ENCODE measurements at places on chromosomes 12 and 14.
A peak's percentile ranks its signal among the peaks of the same experiment; 100 is the strongest.

GRCh38 chr12:107525063-107525718 lies 160.4 kb upstream of the PWP1 start:
- no peak for DNase-seq

GRCh38 chr12:75479963-75480461 lies 543 bp upstream of the GLIPR1 start:
- no peak for DNase-seq

GRCh38 chr12:14928931-14929330 lies 9.4 kb downstream of the ERP27 start:
- no peak for DNase-seq

GRCh38 chr14:92215579-92215978 lies 93.8 kb downstream of the CPSF2 start:
- DNase-seq, result no peak

GRCh38 chr12:116160231-116160630 lies 117.3 kb downstream of the MED13L start:
- no peak for DNase-seq

DNA sequence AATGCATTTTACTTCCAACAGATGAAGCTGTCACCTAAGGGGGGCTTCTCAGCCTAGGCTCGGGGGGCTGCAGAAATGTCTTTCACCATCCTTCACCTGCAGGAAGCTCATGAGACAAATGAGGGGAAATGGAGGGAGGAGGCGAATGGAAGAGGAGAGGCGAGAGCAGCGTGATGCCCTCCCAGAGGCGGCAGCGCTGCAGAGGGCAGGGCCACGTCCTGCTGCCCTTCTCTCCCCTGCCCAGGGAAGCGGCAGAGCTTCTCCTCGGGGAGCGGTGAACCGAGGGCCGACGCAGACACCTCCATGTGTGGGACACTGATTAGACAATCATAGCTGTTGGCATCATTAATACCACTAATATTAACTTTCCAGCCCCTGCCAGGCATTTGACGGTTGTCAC lies 78.3 kb downstream of the SERPINA3 start:
- no peak for DNase-seq

DNA sequence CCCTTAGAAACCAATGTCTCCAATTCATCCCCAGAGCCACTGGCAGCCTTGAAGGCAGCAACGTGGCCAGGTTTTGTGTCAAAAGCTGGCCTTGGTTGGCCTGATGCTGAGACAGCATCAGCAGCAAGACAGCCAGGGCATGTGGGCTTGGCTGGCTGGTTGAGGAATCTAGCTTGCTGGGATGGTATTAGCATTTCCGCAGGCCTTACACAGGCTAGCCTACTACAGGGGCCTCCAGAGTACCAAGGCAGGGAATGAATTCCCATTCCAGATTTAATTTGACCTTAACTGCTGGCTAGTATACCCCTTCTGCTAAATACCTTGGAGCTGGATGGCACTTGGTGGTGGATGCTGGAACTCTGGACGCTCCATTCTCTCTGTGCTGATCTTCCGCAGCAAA lies 15.8 kb downstream of the NGDN start:
- no peak for DNase-seq

DNA sequence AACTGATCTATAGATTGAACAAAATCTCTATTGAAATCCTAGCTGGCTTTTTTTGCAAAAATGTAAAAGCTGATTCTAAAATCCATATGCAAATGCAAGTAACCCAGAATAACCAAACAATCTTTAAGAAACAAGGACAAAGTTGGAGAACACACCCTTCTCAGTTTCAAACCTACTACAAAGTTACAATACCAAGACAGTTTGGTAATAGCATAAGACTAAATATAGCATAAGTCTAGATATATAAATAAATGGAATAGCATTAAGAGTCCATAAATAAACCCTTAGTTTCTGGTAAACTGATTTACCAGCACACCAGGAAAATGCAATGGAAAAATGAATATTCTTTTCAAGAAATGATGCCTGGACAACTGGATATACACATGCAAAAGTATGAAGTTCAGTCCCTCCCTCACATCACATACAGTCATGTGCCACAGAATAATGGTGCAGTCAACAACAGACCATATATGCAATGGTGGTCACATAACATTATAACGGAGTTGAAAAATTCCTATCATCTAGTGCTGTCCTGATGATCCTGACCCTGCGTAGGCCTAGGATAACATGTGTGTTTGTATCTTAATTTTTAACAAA lies 94.5 kb upstream of the GRIN2B start:
- DNase-seq, result no peak

DNA sequence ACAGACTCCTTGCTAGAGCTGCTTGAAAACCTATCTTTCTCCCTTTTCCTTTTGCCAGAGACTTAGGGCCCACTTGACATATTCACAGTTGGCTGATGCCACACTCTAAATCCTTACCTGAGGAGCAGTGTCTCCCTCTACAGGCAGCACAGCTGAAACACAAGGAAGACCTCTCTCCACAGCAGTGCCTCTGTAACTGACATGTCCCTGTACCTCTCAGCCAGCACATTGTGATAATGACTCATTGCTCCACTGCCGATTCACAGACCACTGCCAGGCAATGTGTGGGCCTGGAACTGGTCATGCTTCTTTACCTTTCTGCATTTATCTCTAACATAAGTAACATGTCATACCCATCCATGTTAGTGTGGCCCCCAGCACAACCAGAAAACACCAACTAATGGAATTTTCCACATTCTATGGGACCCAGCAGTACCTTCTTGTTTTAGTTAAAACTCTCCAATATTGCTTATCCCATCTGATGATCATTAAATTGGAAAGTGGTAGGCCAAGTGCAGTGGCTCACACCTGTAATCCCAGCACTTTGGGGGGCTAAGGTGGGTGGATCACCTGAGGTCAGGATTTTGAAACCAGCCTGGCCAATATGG lies 56.5 kb downstream of the GTF2A1 start:
- DNase-seq, result peak; percentile 70

DNA sequence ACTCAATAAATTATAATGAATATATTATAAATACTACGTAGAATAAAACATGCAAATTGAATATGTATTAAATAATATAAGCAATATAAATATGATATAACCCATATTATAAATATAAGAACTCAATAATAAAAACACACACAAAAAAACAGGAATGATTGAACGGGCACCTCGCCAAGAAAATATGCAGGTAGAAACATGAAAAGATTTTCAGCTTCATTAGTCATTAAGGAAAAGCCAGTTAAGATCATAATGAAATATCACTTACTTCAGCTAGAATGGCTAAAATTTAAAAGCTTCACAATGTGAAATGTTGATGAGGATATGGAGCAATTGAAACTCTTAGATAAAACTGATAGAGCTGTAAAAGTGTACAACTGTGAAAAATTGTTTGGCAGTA lies 17.8 kb upstream of the SEL1L start:
- no peak for DNase-seq

GRCh38 chr12:66724616-66725015 lies 45.7 kb upstream of the GRIP1 start:
- no peak for DNase-seq

DNA sequence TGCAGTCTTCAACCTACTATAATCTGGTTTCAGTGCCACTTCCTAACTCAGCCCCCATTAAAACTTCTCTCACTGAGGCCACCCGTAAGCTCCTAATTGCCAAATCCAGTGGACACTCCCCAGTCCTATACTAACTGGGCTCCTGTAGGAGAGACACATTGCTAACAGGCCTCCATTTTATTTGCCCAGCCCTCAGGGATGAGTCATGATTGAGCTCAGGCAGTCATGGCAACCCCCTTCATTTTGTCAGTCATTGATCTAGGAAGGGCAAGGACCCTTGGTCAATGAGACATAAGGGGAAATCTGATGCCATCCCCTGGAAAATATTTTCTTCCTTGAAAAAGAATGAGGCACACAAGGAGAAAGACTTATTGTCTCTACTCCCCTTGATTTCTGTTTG lies 70.1 kb upstream of the HIF1A start:
- no peak for DNase-seq

- no peak for DNase-seq
These were observed 8.9 kb downstream of the WNK1 start for GRCh38 chr12:761256-761655.

GRCh38 chr14:34792598-34792997 lies 78.2 kb upstream of the CFL2 start:
- no peak for DNase-seq

DNA sequence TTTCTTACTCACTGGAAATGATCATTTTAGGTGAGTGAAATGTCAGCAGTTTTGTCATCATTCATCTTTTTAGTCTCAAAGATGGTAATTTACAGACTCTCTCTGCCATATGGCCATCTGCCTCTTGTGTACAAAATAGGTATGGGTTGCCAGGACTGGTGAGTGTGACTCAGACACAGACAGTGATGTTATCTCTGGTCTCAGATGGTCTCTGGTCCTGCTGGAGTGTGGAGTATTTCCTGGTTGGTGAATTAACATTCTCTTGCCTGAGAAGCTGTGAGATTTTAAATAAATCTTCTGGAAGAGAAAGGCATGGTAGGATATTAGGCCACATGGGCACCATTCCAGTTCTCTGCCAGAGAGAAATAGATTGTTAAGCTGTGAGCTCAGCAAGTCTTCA lies 207.0 kb downstream of the ATP23 start:
- DNase-seq, result no peak

DNA sequence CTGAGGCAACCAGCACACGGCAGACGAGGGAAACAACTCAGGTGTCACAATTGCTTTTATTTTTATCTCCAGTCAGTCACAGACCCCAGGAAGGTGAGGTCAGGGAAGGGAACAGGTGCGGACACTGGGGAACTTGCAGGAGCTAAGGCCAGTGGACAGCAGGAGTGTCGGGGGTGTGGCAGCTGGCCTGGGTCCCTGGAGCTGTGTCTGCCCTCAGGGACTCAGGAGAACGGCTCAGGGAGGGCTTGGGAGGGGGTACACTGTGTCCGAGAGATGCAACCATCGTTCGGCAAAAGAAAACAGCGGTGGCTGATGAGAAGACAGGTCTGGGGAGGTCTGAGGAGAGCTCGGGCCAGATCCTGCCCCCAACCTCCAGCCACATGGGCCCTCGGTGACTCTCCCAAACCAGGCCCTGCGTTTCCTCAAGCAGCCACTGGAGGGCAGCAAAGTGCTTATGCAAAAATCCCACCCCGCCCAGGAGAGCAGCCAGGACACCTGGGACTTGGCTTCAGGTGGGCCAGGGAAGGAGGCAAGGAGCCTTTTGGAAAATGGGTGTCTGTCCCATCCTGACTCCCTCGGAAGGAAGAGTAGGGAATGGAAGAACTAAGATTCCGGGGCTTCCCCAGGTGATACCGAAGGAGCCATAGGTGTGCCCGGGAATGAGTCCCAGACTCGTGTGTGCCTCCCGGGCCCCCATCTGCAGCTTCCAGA lies 24.1 kb upstream of the BCDIN3D start:
- DNase-seq, result peak; percentile 6

DNA sequence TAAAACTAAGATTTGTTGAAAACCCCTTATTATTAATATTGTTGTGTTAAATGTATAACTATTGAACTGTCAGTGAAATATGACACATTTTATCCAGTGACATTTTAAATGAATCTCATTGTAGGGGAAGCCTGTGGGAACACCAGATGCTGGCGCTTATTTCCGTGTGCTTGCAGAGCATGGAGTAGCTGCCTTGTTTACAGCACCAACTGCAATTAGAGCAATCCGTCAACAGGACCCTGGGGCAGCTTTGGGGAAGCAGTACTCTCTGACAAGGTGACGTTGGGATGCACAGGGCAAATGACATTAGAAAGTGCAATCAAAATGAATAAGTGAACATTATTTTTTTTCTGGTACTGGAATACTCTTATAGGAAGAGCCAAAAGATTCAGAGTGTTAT lies 96.8 kb downstream of the ACSS3 start:
- no peak for DNase-seq

All from NCI-H345 (cell line).